Umbilical cord (tissue), 2 donors: ENCODE measurements at places on chromosomes 12 and 14.

DNA sequence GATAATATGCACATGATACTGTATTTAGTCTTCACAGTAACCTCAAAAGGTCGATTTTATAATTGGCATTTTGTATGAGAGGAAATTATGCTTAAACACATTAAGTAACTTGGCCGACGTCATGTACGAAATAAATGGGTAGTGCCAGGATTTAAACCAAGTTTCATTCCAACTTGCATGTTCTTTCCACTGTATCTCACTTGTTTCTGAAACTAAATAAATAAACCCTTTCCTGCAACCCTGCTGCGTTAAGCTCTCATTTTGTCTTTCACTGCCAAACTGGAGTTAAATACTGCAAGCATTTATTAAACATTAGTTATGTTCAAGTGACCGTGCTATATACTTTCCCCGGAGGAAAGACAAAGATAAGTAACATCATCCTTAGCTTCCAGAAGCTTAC lies 293.9 kb upstream of the PRKD1 start:
- DNase-seq = no peak

DNA sequence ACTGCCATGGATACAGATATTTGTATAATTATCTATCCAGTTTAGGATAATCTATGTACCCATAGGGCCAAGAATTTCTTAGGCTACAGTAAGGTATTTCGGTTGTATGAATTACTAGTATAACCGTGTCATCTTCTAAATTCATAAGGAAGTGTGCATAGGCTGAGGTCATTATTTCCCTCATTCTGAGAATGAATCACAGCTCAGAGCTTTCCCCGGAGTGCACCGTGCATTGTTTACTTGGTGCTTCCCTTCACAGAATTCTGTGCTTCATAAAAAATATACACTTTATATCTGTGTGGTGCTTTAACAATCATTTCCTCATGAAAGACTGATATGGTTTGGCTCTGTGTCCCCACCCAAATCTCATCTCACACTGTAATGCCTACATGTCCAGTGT lies 514.1 kb downstream of the ETNK1 start:
- no peak for DNase-seq

GRCh38 chr14:77335576-77335975 lies 14.7 kb downstream of the GSTZ1 start:
- DNase-seq = no peak

DNA sequence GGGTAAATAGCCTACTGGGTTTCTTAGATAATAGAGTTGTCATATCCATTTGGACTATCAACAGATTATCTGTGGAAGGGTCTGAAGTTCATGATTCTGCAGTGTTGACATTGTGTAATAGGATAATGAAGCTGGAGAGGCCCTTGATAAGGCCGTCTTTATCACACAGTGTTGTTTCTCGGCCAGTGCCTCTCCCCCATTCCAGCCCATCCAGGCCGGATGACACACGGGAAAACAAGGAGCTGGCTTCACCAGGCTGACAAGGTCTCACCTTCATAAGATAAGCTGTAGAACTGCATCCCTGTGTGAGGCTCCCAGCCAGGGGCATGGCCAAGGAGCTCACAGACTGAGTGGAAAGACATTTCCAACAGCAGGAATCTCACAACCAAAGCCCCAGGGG lies 8.7 kb upstream of the EML1 start:
- DNase-seq = peak; percentile 24

GRCh38 chr12:95641299-95641952 lies 90.2 kb upstream of the USP44 start:
- DNase-seq = no peak

DNA sequence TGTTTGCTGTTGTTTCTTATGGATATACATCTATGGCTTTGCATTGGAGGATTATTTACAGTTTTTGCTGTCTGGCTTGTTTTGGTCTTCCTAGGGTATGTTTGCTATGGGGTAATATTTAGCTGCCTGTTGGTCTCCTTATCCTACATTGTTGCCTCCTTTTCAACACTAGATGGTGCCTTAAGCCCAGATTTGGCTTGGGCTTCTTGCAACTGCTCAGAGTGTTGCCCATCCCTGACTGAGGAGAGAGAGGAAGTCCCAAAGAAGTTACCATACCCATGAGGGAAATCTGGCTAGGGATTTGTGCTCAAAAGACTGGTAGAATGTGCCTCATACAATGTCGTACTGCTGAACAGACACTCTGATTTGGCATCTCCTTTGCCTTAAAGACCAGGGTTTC lies 94.6 kb upstream of the MUCL1 start:
- DNase-seq = no peak

- DNase-seq = no peak
Measured at GRCh38 chr14:80940146-80940545, 1.4 kb downstream of the CEP128 start.

DNA sequence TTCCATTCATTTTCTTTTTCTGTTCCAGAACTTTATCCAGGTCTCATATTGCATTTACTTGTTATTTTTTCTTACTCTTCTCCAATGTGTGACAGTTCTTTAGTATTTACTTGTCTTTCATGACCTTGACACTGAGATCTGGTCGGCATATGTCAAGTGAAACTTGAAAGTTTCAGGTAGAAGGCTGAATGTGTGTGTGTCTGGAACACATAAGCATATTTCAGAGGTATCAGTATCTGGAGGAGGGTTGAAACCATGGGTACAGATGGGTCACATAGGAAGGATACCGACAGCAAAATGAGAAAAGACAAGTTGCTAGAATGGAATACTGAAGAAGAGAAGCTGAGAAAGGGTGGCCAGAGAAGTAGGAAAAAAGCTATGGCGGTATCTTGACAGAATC lies 22.5 kb upstream of the PTGDR start:
- DNase-seq = no peak

GRCh38 chr12:31007636-31008175 lies 66.0 kb upstream of the DDX11 start:
- DNase-seq = no peak

- no peak for DNase-seq
Measured at GRCh38 chr14:98633380-98633779, 638.6 kb downstream of the BCL11B start.

GRCh38 chr14:29576927-29577326 lies 350.7 kb downstream of the PRKD1 start:
- DNase-seq = no peak

DNA sequence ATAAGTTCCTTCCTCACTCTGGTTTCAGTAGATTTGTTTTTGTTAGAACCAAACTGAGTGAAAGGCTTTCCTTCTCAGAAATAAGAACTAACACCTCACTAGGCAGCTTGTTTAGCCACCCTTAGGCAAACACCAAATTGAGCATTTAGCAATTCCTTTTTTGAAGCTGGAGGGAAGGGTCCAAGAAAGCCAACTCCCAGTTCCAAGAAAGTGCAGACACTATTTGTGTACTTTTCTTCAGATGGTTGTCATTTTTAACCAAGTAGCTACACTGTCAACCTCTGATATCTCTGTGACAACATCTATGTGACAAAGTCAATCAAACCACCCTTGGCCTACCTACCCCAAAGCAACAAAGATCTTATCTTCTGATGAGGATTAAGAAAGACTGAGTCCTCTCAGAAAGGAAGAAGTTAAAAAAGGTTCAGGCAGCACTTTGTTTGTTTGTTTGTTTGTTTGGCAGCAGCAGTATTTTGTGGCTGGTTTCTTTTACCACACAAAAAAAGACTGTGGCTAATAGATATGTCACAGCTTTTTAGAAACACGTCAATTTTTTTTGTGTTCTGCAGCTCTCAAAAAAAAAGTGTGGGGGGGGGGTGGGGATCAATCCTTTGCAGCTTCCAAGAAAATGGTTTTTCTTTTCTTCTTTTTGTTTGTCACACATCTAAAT lies 203.8 kb downstream of the CRADD start:
- DNase-seq = no peak

DNA sequence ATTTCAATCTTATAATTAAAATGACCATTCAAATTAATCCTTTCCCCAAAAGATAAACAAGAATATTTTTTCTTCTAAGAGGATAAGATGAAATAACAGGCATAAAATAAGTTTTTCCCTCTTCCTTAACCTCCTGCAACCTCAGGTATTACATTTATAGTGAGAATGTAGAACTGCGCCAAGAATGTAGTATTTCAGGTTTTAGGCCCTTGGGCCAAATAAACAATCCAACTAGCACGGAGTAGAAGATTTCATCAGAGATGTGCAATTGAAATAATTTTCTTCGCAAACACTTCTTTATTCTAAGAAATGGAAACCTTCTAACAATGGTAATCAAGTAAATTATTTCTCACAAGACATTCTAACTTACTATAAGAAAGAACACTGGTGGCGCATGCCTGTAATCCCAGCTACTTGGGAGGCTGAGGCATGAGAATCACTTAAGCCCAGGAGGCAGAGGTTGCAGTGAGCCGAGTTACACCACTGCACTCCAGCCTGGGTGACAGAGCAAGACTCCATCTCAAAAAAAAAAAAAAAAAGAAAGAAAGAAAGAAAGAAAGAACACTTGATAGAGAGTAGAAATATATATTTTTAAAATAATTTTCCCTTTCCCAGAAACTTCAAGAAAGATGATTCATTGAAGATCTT lies 100.8 kb downstream of the TAOK3 start:
- DNase-seq = peak; percentile 68

- peak; percentile 55 for DNase-seq
Measured at GRCh38 chr12:93790472-93791152, 113.4 kb downstream of the CRADD start.

- DNase-seq = no peak
Measured at GRCh38 chr12:109389146-109389545, 41.4 kb downstream of the MYO1H start.

GRCh38 chr12:65823513-65824375 lies 539 bp upstream of the HMGA2 start:
- peak; percentile 58 for DNase-seq
